ENCODE measurements at places on chromosomes 7 and 10.
A peak's percentile ranks its signal among the peaks of the same experiment; 100 is the strongest.

- no peak for DNase-seq
These were observed 137.9 kb downstream of the TCERG1L start for GRCh38 chr10:131173484-131174210.

DNA sequence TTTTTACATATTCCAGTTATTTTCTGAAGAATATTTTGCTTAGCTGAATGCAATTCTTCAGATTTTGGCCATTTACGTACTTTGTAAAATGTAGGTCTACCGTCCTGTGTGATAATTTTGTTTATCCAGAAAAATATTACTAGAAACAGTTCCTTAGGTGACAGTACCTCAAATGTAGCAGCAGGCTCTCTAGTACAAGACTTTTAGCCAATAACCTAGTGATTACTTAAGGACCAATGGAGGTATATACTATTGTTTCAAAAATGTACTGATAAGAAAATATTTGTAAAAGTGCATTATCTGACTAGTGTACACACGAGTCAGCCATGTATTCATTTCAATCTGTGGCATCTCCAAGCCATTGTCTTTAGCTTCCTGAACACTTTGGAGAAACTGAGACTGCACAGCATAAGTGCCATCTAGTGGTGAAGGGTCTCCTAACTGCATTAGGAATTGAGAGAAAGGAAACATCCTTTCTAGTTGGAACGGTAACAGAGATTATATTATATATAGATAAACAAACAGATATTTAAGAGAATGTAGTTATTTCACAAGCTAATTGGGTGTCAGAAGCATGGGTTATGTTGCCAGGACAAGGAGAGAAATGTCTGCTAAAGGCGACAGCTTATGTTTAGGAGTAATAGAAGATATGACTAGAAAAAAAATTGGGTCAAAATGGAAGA is 23.7 kb downstream of the RTKN2 start:
- no peak for DNase-seq

- no peak for DNase-seq
These were observed 327.1 kb downstream of the BICC1 start for GRCh38 chr10:58839771-58840170.

GRCh38 chr10:94427166-94427565 is 24.8 kb downstream of the TBC1D12 start:
- DNase-seq, result no peak

DNA sequence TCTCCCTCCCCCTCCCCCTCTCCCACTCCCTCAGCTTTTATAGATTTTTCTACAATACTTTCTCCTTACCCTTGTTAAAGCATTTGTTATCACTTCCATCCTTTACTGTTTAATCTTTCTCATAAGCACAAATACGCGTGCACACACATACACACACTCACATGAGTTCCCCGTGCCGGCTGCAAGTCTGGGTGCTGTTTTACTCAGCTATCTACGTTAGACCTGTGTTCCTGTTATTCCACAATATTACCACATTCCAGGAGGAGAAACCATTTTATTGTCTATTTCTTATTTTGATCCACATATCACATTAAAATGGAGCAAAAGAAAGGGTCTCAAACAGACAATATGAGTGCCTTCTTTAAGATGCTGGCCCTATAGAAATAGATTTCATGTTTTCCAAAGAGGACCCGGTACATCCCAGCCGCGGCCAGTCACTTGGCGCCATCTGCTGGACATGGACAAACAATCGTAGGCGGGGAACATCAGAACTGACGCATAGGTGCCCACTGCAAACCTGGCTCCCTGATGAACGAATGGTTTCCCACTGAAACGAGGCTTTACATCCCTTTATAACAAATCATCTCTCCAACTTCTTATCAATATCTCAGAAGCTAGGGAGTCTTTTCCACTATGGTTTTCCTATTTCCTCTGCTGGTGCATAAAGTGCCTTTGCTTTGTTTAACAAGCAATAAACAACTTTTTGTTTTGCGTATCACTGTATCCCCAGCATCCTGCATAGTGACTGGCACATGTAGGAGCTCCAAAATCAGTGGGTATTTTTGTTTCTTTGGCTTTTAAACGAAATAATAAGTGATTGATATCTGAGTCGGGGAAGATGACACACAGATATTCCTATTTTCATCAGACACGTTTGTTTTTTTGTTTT is 25.2 kb upstream of the OPTN start:
- DNase-seq, result peak; percentile 9

DNA sequence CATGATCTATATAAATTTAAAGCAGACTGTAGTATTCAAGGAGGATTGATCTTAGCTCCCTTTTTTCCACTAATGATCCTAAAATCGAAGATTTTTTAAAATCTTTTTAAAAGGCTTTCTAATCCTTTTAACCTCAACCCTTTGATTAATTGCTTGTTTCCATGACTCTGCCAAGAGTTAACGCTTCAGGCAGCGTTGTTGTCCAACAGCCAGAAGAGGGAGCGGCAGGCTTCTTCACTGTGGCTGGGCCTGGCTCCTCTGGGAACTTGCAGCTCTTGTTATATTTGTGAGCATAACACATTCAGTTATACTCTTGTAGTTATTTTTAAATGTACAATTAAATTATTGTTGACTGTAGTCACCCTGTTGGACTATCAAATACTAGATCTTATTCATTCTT is 26.3 kb downstream of the CRCP start:
- no peak for DNase-seq

- no peak for DNase-seq
These were observed 1.6 kb upstream of the CRHR2 start for GRCh38 chr7:30683816-30684215.

DNA sequence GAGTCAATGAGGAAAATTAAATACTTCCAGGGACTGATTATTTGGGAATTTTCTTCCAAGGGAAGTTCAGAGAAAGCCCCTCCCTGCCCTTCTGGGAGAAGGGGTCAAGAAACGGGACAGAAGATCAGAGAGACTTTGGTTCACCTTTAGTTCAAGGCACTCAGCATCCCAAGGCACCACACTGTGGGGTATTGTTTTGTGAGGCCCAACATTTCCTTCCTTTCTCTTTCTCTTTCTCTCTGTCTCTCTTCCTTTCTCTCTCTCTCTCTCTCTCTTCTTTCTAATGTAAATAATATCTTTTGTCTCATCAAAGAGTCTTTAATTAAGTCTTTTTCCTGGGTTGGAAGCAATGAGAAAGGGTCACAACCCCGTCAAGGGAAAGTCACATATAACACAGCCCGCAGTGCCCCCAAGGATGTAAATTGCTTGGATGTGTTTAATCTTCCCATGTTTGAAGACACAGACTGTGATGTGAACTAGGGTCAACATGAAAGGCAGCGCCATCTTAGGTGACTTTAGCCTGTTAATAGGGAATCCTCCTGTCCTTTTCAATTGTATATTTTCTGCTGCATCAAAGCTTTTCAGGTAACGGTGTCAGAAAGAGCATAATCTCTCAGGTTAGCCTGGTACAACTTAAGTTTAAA is 983.3 kb upstream of the C7orf33 start:
- DNase-seq, result no peak

GRCh38 chr10:32793033-32793432 is 165.0 kb downstream of the ITGB1 start:
- no peak for DNase-seq

- no peak for DNase-seq
These were observed 5.8 kb downstream of the LIPJ start for GRCh38 chr10:88592381-88592780.

GRCh38 chr10:48926255-48926654 is 13.4 kb downstream of the LRRC18 start:
- no peak for DNase-seq

DNA sequence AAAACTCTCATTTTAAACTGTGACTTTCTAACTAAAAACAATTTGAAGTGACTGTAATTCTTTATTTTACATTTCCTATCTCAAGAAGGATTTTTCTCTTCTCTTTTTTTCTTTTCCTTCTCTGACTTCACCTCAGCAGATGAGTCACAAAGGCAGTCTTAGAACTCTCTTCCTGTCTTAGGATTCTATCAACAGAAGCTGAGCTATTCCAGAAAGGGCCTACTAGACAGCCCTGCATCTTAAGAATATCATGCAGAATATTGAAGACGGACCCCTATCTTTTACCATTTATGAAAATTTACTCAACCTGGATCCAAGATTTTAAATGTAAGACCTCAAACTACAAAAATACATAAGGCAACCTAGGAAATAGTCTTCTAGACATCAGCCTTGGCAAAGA is 365.7 kb upstream of the SEMA3C start:
- DNase-seq, result no peak

DNA sequence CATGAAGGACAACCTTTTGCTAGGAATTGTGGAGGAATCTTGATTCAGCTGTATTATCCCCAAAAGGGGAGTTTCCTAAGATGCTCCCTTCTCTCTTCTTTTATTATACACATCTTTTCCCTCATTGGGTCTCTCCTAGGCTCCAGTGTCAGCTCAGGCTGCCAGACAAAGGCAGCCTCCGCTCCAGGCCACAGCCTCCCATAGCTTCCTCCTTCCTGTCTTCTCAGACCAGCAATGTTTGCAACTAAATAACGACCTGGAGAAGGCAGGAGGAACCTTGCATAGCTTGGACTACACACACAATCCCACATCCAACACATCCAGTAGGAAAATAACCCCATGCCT is 12.3 kb downstream of the SFXN3 start:
- DNase-seq, result no peak

GRCh38 chr10:110357252-110357780 is 52.6 kb upstream of the SMNDC1 start:
- DNase-seq, result peak; percentile 75

GRCh38 chr10:119253433-119254174 is 46.2 kb downstream of the GRK5 start:
- DNase-seq, result peak; percentile 82

- no peak for DNase-seq
These were observed 27.5 kb downstream of the MICALL2 start for GRCh38 chr7:1431634-1432380.

GRCh38 chr10:99660662-99661376 is 1.5 kb downstream of the ENTPD7 start:
- DNase-seq, result no peak

- DNase-seq, result no peak
These were observed 61.0 kb upstream of the SFMBT2 start for GRCh38 chr10:7471720-7472367.

GRCh38 chr7:130654850-130655249 is 13.7 kb downstream of the COPG2 start:
- DNase-seq, result no peak

DNA sequence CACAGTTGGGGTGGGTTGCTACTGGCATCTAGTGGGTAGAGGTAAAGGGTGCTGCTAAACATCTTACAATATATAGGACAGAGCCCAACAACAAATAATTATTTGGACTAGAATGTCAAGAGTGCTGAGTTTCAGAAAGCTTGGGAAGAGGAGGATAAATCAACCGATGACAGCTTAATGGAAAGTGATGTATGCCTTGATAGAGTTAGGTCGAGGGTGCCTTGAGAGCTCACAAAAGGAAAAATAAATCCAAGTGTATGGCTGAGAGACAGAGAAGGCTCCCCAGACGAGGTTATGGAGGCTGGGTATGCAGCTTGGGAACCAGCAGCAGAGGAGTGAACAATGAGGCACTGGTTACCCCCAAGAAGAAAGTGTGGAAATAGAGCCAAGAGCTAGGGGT is 211.1 kb downstream of the HDAC9 start:
- DNase-seq, result no peak

All from fibroblast of skin of left biceps (primary cell).